ENCODE measurements at places on chromosomes 4 and X. TPM values are rescaled to one million over a fixed set of nuclear protein-coding genes. Genes with fewer than 3 reads are reported as not detected.

The CT45A5 gene
- not detected for total RNA-seq

The SLC26A1 gene
- total RNA-seq, result 22.9 TPM

The MAGEE2 gene
- total RNA-seq, result not detected

The PDCL2 gene
- total RNA-seq, result not detected

The SLC6A14 gene
- 43.2 TPM for total RNA-seq

The CD38 gene
- total RNA-seq, result not detected

The MAGEA10 gene
- total RNA-seq, result not detected

DNA sequence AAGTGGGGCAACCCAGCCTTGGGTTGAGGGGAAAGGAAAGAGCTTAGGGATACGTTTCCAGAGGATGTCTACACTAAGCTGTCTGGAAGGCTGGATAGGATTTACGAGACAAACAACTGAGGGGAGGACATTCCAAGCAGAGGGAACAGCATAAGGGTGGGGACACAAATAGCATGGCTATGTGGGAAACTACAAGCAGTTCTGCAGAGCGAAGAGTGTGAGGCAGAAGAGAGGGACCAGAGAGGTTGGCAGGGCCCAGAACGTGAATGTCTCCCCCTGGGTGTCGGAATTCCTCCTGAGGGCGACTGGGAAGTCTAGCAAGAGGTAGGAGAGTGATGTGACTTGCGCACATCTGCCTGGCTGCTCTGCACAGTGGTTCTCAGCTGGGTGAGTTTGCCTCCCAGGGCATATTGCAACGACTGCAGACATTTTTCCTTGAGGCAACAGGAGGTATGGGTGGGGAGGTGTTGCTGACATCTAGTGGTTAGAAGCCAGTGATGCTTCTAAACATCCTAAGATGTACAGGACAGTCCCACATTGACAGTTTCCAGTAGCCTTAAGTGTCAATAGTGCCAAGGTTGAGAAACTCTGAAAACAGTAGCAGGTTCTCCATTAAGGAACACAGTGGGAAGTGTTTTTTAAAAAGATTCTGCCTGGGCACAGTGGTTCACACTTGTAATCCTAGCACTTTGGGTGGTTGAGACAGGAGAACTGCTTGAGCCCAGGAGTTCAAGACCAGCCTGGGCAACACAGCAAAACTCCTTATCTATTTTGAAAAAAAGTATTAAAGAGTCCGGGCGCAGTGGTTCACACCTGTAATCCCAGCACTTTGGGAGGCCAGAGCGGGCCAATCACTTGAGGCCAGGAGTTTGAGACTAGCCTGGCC, 9.2 kb downstream of the NDUFA1 start:
- peak; percentile 45 for DNase-seq

GRCh38 chr4:181272422-181272821, 970.8 kb upstream of the TENM3 start:
- no peak for DNase-seq

- no peak for DNase-seq
These were observed 529.1 kb upstream of the SMIM31 start for GRCh38 chr4:164224871-164225270.

DNA sequence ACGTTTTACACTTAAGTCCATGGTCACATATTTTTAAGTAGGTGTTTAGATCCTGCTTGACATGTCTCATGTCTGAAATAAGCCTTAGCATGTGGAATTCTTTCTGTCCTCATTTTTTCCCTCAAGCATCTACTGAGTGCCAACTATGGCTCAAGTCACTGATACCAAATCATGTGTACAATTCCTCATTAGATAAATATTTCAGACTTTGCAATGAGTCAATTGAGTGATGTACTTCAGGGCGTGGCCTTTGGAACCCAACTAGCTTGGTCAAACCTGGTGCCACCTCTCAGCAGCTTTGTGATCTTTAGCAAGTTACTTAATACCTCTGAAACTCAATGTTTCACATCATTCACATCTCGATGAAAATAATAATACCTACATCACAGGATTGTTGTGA, 12.6 kb upstream of the JADE1 start:
- no peak for DNase-seq

- no peak for DNase-seq
These were observed 112.6 kb downstream of the ANK2 start for GRCh38 chr4:113162089-113162488.

- DNase-seq, result no peak
These were observed 107.7 kb upstream of the ADRA2C start for GRCh38 chr4:3658530-3658913.

GRCh38 chrX:107935664-107936433, 46.3 kb downstream of the TEX13B start:
- no peak for DNase-seq

DNA sequence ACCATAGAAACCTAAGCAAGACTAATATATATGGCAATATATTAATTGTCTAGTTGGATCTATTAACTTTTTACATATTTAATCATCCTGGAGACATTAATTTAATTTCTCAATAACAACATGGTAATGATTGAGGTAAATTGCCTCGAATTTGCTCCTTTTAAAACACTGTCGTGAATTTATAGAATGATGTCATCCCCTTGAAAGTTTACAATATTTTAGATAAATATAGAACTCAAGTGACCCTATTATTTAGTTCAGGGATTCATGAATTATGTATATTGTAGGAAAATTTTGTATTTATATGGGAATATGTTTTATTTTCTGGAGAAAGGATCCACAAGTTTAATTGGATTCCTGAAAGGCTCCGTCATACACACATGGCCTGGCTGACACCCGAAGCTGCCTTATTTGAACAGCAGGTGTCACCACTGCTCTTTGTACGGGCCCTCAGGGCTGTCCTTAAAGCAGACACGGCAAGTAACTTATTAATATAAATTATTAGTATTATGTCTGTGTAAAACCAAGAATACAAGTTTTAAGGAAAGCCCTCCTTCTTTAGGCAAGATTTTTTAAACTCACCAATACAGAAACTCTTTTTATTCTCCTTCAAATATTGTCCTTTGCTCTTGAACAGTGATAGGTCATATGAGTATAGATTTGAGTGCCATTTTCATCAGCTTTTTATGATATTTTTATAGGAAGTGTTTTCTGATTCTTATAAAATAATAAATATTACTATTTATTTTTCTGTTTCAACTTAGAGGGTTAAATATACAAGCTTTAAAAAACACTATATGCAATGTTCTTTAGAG, 1.9 kb upstream of the PLRG1 start:
- peak; percentile 74 for DNase-seq

DNA sequence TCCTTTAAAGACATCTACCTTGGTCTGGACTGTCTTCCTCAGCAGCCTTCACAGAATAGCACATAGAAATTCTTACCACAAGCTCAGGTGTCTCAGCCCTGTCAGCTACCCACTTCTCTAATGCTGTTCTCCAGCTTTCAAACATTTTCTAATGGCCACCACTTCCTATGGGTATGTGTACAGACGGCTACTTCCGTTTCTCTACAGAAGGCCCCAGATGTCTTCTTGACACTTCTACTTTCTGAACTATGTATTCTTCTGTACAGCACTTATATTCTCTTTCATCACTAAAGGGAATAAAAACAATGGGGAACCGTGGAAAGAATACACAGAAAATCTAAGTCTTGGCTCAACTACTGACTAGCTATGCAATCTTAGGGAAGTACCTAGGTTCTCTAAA, 13.3 kb downstream of the OPHN1 start:
- DNase-seq, result no peak

DNA sequence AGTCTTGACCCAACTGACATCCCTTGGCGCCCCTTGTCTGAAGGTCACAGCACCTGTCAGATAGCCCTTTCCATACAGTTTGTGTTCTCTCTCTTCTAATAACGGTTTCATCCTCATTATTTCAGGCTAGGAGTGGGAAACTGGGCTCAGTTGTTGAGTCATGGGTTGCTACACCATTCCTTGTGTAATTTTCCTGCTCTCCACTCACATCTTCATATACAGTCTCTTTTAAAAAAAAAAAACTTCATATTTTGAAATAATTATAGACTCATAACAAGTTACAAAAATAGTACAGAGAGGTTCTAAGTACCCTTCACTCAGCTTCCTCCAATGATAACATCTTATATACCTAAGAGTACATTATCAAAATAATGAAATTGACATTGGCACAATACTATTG, 60.2 kb upstream of the GRPR start:
- DNase-seq, result no peak

GRCh38 chr4:101229116-101229515, 118.2 kb downstream of the PPP3CA start:
- no peak for DNase-seq

DNA sequence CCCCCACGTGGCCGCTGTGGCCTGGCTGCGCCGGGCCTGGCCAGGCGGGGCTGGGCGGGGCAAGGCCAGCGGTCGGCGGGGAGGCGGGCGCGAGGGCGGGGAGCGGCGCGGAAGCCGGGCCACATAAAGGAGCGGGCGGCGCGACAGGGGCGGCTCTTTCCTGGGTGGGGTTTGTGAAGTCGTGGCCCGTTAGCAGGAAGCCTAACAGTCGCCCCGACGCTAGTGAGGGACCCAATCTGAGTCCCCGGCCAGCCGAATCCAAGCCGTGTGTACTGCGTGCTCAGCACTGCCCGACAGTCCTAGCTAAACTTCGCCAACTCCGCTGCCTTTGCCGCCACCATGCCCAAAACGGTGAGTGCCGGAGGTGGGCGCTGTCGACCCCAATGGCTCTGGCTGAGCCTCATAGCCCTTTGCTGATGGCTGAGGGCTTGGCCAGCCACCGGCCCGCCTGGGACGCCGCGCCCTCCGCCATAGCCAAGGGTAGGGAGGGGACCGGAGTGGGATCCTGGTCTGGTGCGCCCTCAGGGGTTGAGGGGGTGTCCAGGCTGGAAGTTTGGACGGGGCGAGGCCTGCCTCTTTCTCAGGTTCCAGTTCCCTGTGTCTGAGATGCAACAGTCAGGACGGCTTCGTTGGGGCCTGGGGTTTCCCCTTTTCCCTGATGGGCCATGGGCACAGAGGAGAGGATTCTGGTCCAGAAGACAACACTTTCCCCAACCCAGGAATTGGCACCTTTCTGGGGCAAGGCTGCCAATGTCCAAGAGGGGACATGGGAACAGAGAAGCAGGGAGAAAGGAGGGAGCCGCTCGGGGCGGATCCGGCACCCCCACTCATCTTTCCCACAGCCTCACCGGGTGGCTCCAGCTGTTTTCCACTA, at the start of gene MSN:
TSS of gene MSN (plus strand) at position 152 of the 874 bp plus-strand sequence. CDS start at position 340, 188 bp downstream.
- DNase-seq, result no peak

DNA sequence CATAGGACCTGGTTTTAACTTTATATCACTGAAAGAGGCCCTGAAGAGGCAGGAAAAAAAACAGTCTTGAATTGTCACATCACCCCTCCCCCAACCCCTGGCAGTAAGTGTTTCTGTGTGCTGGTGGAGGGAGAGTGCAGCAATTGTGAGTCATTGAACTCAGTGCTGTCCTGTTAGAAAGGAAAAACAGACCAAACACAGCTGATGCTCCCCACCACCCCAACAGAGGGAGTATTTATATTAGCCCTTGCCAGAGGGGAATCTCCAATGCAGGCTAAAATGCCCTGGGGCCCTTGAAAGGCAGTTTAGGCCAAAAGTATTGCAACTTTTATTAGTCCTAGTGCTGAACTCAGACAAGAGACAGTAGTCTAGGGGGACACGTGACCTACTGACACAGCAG, 197.8 kb upstream of the AGTR2 start:
- no peak for DNase-seq

DNA sequence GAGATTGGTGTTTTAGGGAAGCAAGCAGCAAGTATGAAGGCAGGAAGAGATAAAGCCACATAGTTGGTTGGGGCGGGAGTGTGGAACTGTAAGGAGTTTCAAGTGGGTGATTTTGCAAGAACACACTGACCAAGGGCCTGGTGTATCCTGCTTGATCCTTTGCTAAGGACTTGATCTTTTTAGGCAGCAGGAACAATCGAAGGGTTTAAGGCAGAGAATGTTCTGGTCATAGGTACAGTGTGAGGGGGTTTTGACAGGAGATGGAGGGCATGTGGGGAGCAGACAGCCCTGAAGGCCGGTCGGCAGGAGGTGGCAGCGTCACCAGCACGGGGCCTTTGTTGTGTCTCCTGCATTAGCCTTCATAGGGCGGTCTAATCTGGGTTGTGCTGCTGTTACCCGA, 54.7 kb downstream of the FAM193A start:
- DNase-seq, result no peak

DNA sequence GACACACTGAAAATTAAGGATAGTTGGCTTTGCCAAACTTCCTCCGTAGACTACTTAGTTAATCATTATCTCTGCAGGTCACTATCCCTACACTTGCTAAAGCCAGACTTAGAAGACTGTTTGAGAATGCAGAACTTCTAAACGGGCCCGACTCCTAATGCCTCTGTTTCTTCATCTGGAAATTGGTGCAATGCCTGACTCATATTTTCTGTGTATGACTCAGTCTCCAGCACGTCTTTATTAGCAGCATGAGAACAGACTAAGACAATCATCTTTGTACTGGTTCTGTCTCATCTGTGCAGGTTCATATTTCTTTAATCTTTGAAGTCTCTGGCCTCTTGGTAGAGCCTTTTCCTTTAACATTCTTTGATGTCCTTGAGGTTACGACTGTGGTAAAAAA, 411.9 kb upstream of the ACTRT1 start:
- DNase-seq, result peak; percentile 3

- DNase-seq, result no peak
These were observed 25.2 kb upstream of the ATXN3L start for GRCh38 chrX:13345037-13345436.

DNA sequence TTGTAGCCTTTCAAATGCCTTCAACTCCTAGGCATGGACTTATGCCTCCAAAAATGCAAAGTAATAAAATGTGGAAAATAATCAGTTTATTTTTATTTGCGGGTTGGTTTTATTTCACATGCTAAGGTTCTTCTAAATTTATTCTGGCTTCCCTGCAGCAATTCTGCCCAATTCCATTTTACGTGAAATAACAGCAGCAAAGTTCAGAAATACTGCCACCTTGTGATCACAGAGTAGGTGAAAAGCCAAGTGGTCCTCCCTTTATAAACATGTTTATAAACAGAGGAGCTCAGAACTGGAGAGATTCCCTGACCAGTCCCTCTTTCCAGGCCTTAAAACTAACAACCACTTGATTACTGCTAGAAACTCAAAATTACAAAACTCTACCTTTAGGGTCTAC, 14.7 kb upstream of the DCHS2 start:
- DNase-seq, result peak; percentile 27

GRCh38 chr4:149910177-149910576, 94.5 kb upstream of the IQCM start:
- no peak for DNase-seq

All from HepG2 (cell line).